Hematopoietic multipotent progenitor cell treated with erythropoietin and hydrocortisone succinate and interleukin-3 and kit ligand, for 8 days (in vitro differentiated cells): ENCODE measurements at places on chromosomes 3 and 15.

- no peak for DNase-seq
Measured at GRCh38 chr3:95311272-95311671, 1248.4 kb downstream of the NSUN3 start.

DNA sequence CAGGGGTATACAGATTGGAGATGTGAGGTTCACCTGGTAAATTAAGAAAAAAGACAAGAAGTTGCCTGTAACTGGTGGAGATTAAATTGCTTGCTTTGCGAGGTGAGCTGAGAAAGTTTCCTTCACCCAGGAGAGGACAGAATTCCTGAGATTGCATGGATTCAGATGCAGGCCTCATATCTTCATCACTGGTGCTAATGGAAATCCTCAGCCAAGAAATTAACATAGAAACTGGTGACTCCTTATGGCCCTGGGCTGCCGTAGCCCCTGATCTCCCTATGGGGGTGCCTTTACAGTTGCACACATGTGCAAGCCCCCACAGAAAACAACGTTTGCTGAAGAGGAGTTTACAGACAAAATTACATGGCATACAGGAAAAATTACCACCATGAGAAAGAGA is 68.0 kb downstream of the EEFSEC start:
- DNase-seq, result no peak

GRCh38 chr3:175258763-175259162 is 399.6 kb downstream of the NAALADL2 start:
- no peak for DNase-seq

DNA sequence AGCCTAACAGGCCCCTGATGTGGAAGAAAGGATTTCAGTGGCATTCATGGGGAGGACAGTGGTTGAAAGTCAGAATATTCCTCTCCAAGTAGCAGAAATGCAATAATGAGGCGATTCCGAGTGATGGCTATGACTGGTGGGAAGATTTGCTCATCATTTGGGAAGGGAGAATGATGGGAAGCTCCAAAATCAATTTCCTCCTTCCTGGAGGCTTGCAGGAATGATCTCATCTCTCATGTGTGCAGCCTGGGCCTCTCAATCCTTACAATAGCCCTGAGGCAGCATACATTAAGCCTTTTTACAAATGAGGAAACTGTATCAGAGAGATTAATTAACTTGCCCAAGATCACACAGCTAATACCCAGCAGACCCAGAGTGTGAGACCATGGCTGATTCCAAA is 58.7 kb downstream of the BOC start:
- no peak for DNase-seq

DNA sequence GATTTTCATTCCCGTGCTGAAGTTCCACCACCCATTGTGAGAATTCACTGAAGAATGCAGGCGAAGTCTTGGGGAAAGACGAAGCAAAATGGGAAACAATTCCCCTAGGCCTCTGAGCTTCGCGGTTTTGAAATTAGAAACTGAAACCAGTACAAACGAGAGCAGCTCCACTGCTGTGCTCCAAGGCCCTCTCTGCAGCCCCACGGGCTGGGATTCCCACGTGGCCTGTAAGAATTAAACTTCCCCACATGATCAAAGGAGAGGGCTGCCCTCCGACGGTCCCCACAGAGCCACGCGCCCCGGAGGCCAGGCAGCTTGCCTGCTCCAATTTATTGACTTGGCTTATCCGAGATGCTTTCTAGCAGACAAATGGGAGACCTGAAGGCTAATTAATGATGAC is 144.0 kb downstream of the GREM1 start:
- no peak for DNase-seq

DNA sequence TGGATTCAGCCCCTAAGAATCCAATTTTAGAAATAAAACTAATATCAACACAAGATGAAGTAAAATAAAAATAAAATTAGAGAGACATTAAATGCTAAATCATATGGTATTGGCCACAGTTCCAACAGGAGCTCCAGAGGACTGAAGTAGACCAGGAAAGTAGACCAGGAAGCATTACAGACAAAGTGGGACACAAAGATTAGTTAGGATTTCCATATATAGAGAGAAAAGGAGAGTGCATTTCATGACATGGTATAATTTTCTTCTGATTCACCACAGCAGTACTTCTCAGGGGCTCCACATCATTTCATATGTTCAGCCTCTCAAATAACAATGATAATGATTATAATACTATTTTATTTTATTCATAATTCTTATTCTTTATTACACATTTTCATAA is 18.3 kb downstream of the FGF7 start:
- DNase-seq, result no peak

GRCh38 chr3:62558549-62559112 is 185.3 kb upstream of the FEZF2 start:
- DNase-seq, result peak; percentile 5

DNA sequence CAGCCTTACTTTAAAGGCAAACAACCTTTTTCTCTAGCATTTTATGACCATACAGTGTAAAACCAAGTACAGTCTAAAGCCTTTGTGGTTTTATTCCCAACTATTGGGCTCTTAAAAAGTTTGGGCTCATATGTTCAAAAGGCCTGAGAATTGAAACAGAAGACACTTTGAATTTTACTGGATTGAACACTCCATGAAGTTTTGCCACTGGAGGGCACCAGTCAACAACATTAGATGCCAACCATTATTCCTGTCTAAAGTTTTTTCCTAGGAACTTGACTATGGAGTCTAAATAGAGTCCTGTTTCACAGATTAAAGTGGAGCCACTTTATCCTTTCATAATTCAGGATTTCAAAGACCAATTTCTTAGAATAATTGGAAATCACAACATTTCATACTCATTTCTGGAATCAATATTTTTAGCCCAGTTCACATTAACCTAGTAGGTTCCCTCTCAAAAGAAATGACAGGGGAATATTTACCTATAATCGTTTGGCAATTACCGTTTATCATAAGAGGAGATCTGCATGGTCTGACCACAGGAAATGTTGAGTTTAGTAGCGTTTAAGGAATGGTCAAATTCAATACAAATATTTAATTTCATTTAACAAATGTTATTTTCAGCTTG is 244.1 kb upstream of the PDZRN3 start:
- peak; percentile 7 for DNase-seq

DNA sequence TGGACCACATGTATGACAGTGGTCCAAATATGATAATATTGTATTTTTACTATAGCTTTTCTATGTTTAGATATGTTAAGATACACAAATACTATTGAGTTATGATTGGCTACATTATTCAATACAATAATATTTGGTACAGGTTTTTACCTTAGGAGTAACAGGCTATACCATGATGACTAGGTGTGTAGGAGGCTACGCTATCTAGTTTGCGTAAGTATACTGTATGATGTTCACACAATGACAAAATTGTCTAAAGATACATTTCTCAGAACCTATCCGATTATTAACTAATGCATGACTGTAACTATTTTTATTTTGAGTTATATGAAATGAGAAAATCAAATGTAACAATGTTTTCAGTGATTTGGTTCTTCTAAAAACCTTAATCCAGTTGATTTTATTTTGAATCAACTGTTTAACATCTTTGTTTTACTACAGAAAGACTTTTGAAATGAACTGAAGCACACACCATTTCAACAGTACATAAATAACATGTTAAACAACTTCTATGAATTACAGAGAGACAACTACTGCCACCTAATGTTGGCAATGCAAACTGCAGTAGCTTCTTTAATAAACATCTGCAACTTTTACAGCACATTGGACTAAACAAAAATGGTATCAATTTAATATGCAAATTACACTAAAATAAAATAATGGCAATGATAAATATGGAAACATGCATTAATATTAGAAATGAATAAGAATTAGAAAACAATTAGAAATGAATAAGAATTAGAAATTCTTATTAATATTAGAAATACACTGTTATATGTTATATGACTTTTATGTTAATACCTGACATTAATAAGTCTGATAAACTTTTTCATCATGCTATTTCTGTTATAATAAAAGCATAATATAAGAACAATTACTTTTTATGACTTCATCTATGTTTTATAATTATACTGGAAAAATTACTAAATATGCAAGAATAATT is 255.7 kb downstream of the MBNL1 start:
- DNase-seq, result peak; percentile 77

GRCh38 chr15:45495588-45495987 is 27.0 kb downstream of the SLC30A4 start:
- no peak for DNase-seq

DNA sequence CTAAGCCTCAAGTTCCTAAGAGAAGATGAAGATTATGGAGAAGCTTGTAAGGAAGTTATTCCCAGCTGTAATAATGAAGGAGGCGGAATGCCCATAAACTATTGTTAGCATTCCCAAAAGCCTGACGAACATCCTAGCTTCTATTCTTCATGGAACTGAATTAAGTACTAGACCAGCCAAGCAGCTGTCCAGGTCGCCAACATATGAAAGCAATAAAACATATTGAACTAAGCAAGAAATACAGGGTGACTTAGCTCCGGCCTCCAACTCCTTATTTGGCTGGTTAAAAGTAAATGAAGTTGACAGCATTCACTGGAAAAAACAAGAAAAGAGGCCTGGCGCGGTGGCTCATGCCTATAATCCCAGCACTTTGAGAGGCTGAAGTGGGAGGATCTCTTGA is 174.0 kb upstream of the TPM1 start:
- DNase-seq, result no peak

- no peak for DNase-seq
Measured at GRCh38 chr3:70067860-70068521, 68.5 kb downstream of the SAMMSON start.

- no peak for DNase-seq
Measured at GRCh38 chr3:186614266-186614596, 1.4 kb downstream of the AHSG start.

DNA sequence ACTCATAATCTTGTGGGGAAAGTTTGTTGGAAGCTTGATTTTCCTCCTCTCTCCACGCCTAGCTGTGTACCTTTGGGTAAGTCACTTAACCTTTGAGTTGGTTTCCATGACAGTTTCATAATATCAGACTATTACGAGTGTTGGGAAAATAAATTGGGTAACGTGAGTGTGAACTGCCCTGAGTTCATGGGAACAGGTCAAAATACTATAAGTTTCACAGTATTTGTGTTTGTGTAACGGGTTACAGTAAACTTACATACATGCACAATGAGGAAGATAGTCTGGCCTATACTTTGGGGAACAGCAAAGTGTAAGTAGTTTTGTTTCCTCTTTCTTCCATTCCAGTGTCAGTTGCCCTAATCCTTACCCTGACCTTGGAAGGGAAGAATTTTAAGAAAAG is 509.9 kb downstream of the MECOM start:
- no peak for DNase-seq

DNA sequence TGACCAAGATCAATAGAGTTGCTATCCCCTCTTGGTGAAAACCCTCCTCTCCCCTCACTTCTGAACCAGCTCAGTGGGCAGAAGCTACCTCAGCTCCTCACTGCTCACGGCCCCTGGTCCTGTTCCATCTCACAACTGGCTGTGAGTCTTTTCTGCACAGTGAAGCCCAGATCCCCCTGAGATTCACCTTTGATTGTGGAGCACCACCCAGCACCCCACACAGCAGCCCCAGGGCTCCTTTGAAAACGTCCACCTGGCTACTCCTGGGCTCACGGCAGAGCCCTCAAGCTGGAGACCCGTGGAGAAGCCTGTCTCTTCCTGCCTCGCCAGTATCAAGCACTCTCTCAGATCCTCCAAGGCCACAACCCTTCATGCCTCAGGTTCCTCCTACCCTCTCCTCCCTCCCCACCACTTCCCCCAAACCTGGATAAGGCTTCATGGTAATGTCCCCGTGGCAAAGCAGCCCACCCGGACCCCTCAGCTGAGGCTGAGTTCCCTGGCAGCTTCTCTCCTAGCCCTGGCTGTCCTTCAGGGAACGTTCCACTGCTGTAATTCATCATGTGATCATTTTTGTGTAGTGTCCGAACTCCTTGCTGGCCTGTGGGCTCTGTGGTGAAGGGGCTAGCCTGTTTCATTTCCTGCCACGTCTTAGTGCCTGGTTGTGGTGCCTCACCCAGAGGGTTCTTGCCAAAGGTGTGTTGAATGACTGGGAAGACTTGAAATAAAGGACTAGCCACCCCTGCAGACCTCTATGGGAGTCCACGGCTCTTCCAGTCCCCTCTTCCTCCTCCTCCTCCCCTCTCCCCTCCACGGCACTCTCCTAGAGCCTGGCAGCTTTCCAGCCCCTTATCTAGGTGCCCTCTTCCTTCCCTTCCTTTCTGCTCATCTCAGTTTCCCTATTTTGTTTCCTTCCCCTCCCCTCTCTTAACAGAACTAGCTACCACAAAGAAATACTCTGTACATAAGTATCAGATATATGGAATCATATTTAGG is 44.5 kb downstream of the KY start:
- DNase-seq, result peak; percentile 43

GRCh38 chr3:156206157-156206556 is 85.8 kb downstream of the KCNAB1 start:
- no peak for DNase-seq

- no peak for DNase-seq
Measured at GRCh38 chr3:97820780-97821179, 1.0 kb upstream of the CRYBG3 start.

- DNase-seq, result peak; percentile 53
Measured at GRCh38 chr15:48966595-48967301, 3.0 kb upstream of the SHC4 start.

- DNase-seq, result no peak
Measured at GRCh38 chr3:186472456-186473008, 71.6 kb downstream of the CRYGS start.

- peak; percentile 72 for DNase-seq
Measured at GRCh38 chr15:63050731-63051155, 8.2 kb downstream of the TPM1 start.

DNA sequence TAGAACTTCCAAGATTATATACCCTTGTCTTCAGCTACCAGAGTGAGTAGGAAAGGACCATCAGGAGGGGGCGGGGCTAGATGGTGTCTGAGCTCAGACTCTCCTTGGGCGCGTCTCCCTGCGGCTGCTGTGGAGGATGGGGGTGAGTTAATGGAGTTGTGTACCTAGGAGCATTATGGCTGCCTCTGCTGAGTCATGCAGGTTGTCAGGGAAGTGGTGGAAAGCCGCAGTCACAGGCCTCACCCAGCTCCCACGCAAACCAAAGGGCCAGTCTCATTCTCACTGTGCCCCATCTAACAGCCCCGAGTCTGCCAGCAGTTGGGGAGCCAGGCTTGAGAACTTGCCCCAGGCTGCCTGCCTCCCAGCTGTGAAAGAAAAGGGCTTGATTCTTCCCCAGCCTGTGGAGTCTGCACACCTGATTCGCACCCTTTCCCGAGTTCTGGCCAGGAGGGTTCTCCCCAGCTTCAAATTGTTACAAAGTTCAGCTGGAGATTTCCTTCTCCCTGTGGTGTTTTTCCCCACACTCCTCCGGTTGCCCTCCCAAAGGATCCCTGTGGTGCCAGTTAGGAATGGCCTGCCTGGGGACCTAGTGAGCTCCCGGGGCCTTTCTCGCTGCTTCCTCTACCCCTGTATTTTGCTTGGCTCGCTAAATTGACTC is 143.3 kb downstream of the HCN4 start:
- DNase-seq, result peak; percentile 24

DNA sequence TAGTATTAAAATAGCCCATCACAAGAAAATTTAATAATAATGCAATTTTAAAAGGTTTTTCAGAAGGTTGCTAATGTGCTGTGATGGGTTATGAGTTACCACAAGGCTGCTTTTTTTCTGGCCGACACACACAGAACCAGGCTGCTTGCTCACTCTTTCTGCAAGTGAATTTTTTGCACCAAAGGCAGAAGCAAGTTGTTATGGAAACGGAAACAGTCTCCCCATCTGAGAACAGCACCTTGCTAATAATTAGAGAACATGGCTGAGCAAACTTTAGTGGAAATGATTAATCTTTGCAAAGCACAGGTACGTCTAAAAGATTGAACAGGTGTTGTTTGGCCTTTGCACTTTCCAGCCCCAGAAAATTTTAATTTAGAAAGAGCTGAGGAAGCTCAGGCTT is 51.0 kb downstream of the CACNA2D3 start:
- DNase-seq, result no peak

GRCh38 chr3:184531626-184532280 is 29.8 kb upstream of the EPHB3 start:
- DNase-seq, result no peak
